ENCODE measurements at places on chromosomes 5 and 9.
A peak's percentile ranks its signal among the peaks of the same experiment; 100 is the strongest.

GRCh38 chr5:95384485-95385213, 6.5 kb upstream of the FAM81B start:
- DNase-seq, result no peak

DNA sequence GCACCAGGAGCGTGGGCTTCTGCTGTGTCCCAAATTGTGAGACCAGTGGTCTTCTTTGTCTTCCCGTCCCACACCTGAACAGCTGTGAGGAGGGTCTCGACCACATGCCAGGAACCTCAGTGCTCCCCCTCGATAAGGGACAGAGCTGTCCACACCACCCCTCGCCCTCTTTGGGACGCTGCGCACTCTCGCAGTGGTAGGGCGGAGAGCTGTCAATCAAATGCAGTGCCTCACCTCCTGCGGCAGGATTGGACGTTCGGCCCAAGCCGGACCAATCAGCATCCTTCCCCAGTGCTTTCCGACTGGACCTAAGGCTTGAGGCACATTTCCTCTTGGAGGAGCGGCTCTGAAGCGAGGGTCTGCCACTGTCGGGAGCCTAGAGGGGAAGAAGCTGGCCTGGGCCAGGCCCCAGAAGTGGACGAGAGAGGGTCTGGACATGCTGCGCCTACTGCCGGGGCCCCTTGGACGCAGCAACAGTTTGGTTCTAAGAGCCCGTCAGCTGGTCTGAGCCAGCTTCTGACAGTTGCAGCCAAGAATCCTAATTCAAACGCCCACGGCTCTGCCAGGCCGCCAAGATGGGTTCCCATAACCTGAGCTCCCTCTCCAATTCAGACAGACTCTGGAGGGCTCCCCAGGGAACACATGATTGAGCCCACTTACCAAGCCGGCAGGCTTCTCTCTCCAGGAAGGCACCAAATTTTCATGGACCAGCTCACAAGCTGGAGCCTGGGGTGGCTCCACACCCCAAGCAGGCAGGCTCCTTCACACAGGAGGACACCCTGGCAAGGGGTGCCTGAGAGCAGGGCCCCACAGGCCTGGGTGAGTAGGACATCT, 28.1 kb upstream of the ADAMTS2 start:
- no peak for DNase-seq

GRCh38 chr9:19512103-19512832, 103.5 kb downstream of the ACER2 start:
- DNase-seq, result no peak

- DNase-seq, result no peak
These were observed 36.4 kb downstream of the PWWP2A start for GRCh38 chr5:160082614-160083500.

DNA sequence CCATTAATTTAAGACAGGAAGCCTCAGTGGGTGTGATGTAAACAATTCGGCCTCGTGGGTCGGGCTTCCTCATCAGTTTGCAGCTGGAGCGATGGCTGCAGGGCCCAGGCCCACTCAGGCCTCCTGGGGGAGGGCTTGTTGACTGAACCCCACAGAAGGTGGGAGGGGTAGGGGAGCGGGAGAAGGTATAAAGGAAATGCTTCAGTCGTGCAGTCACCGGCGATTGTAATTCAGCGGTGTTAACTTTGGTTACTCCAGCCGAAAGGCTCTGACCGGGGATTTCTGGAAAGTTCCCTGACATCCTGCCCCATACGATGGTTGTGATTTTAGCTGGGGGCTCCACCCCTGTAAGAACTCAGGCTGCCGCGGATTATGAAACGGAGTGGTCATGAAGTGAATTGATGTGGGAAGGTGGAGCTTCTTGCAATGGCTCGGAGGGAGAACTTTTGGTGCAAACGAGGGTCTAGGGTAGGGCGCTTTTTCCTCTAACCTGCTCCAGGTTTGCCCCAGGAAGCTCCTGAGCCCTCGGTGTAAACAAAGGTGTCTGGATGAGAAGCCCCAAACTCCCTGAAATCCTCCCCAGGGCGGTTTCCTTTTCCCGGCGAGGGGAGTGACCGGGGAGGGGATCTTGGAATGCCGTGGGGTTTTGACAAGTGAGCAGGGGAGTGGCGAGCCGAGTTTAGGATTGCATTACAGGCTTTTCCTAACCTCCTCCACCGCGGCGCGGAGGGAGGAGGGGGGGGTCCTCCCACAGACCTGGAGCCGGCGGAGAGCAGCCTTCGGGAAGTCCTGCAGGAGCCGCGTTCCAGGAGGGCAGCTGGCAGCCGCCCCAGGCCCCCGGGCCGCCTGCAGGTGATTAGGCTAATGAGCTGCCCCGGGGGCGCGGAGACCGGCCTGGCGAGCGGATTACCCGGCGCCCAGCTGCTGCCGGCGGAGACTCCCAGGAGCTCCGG, 215.5 kb downstream of the PDZD2 start:
- DNase-seq, result no peak

- no peak for DNase-seq
These were observed 230.7 kb downstream of the SEMA6A start for GRCh38 chr5:116343961-116344360.

- no peak for DNase-seq
These were observed 31.5 kb downstream of the TMEM245 start for GRCh38 chr9:109088221-109088620.

DNA sequence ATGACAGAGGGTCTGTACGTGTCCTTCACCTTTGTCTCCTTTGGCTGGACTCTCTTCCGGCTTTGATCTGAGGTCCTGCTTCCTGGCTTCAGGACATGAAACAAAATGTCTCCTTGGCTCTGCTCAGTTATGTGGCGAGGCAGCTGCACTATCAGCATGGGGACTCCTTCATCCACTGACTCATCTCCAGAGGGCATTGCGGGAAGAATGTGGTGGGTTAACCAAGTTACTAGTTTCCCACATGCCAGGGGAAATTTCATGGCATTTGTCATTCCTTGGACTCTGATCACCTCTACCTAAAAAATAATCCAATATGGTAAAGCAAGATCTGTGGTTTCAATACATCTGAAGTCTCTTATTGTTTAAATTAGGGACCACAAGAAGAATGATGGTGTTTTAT, 259.7 kb downstream of the MED10 start:
- no peak for DNase-seq

DNA sequence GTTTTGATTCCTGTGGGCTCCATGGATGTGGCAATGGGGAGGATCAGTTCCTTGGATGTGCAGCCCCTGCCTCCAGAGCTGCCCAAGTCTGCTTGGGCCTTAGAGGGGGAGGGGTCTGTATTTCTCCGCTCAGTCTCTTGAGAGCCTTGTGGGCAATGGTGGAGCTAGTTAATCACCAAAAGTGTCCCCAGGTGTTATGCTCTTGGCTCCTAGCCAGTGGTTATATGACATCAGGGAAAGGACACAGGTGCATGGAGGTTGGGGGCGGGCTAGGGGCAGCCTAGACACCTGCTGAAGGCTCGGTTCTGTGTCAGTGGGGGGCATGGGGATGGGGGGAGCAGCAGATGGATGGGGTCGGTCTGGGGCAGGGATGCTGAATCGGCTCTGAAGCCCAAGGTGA, 12.4 kb upstream of the ARAP3 start:
- no peak for DNase-seq

DNA sequence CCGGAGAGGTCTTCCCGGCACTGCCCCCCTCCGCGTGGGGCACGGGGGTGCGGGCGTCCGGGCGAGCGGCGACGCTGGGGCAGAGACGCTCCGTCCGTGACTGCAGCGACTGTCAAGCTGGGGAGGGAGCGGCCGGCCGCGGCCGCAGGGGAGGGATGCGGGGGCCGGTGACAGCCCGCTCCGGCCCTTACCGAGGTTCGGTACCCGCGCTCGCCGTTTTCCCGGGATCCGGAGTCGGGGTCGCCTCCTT, 400 bp downstream of the KDM4C start:
- DNase-seq, result no peak

- DNase-seq, result no peak
These were observed 51.7 kb downstream of the MED27 start for GRCh38 chr9:132027752-132028663.

GRCh38 chr9:115923410-115923809, 230.2 kb upstream of the PAPPA start:
- no peak for DNase-seq

DNA sequence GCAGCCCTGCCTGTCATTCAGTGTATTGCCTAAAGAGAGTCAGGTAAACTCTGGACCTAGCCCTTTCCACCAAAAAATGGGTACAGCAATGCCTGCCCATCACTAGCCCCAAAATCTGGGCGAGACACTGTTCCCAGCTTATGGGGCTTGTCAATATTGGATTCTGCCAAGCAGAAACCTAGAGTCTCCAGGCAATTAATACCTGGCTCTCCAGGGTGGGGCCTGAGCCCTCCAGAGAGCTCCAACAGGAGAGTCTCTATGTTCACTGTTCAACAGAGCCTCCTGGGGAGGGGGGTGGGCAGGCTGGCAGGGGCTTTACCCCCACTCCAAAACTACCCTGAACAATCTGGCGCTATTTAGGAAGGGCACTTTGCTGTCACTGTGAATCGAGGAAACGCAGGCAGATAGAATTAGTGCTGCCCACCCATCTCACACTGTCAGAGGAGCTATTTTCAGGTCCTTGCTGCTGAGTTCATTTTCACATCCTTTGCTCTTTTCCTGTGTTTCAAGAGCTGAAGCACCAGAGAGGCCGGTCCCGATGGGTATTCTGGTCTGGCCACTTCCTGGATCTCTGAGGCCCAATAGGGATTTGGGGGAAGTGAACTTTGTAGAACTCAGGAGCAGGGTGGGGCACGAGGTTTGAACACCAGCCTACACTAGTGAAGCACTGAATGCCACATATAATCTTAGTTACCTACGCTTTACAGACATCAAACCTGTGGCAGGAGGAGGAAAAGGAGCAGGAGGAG, 121.8 kb downstream of the C5orf15 start:
- no peak for DNase-seq

DNA sequence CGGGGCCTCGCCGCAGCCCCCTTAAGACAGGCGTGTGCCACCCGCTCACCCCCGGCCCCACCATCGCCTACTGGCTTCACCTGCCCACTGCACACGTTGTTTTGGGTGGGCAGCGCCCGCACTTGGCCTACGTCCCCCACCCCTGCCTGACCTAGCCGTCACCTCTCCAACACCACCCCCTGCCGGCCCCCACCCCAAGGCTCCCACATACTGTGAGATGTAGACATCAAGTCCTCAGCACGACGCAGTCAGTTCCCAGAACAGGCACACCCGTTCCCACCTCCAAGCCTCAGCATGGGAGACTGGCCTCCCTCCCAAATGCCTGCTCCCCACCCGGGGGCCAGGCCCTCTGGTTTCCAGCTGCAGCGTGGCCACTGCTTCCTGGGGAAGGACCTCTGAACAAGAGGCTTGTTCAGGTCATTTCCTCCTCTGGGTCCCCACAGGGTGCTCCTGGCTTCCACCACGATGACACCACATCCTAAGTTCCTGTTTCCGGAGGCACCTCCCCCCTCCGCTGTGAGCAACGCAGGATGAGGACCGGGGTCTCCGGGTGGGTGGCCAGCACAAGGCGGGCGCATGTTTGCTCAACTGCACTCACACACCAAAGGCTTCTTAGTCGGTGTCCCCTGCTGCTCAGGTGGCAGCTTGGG, 11.3 kb downstream of the DBN1 start:
- DNase-seq, result peak; percentile 62

DNA sequence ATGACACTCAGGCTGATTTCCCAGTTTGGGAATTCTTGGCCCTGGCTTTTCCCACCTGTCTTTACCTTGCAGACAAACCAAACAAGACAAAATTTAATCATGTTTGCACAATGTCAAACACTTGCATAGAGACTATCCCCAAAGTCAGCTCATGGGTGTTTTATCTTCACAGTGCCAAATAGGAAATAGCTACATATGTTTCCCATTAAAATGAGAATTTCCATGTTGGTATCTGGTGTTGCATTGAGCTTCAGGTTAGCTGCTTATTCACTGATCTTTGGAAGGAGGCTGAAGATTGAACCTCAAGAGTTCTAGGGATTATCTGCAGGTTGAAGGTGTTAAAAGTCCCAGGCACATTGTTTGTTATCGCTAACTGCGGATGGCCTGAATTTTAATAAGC, 19.5 kb downstream of the MAP1B start:
- DNase-seq, result no peak

DNA sequence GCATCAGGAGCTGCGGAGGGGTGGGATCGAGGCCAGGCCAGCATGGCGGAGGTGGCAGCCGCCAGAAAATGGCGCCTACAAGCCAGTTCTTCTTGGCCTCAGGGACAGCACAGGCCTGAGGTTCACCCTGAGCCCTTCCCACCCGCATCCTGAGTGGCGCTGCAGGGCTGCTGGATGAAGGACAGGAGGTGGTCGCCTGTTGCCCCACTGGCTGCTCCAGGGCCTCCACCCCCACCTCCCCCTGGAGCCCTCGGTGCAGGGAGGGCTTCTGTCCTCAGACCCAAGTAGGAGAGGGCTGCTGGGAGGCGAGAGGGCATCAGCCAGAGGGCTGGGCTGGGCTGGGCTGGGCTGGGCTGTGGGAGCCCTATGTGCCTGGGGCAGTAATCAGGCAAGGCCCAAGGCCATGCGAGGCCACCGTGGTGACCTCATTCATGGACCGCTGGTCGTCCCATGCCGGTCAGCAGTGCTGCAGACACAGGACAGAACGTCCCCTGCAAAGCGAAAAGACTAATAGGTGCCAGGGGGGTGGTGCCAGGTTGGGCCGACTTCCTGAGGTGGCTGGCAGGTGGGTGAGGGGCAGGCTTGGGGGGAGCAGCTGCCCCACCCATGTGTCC, 13.8 kb downstream of the GPSM1 start:
- no peak for DNase-seq

- DNase-seq, result no peak
These were observed 72.2 kb downstream of the SHB start for GRCh38 chr9:37996819-37997217.

Measured in CD4-positive, alpha-beta T cell treated with Interleukin-15 for 1 hour (primary cell).